ENCODE measurements at places on chromosomes 11 and 22. TPM values are rescaled to one million over a fixed set of nuclear protein-coding genes. Genes with fewer than 3 reads are reported as not detected.

DNA sequence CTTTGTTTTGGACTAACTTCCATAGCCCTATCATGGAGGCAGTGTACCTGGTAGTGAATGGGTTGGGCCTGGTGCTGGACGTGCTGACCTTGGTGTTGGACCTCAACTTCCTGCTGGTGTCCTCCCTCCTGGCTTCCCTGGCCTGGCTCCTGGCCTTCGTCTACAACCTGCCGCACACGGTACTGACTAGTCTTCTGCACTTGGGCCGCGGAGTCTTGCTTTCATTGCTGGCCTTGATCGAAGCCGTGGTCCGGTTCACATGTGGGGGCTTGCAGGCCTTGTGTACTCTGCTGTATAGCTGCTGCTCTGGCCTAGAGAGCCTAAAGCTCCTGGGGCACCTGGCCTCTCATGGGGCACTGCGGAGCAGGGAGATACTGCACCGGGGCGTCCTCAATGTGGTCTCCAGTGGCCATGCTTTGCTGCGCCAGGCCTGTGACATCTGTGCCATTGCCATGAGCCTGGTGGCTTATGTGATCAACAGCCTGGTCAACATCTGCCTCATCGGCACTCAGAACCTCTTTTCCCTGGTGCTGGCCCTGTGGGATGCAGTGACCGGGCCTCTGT lies 846 bp downstream of the RNF26 start:
- no peak for DNase-seq
- H3K36me3 ChIP-seq: no peaks in the 10 kb centered on the region
- H3K4me1 ChIP-seq: peaks cover 56% of the 10 kb centered on the region
- peak overlapping the region; percentile 98 for H3K4me3 ChIP-seq
- H3K27ac ChIP-seq: peak overlapping the region; percentile 97

DNA sequence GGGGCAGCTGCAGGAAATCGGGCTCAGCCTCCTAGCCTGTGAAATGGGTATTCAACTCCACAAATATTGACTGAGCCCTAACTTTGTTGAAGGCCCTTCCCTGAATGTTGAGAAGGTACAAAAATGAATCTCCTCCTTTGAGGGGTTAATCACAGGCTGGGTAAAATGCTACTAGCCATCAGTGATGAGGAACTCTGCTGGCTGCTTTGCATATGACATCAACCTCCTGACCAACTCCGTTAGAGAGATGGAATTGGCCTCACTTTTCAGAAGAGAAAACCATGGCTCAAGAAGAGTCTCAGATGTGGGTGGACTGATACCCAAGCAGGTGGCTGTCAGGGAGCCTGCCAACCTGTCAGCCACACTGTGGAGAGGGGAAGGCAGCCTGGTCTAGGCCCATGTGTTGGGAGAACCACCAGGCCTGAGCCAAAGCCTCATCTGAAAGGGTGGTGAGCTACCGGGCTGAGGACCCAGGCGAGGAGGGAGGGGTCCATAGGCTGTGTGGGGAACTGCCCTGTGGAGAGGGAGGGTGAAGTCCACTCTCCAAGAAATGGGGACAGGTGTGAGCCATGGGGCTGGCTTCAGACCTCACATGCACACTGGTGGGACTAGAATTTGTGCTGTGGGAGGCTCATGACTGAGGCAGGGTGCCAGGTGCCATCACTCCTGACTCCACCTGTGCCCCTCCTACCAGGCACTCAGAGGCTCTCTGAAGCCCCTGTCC lies 11.8 kb downstream of the CDCA5 start:
- no peak for DNase-seq
- no peaks in the 10 kb centered on the region for H3K36me3 ChIP-seq
- H3K4me1 ChIP-seq: peaks cover 1% of the 10 kb centered on the region

DNA sequence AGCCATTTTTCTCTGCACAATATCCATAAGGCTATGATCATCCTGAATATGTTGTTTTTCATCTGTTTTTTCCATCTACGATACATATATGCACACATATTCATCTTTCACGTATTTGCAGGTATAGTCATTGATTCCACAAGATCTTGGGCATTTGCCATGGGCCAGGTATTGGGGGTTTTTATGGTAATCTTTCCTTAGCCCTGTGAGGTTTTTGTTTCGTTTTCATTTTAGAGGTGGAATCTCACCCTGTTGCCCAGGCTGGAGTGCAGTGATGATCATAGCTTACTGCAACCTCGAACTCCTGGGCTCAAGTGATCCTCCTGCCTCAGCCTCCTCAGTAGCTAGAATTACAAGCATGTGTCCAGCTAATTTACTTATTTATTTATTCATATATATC lies 20.0 kb downstream of the CD6 start:
- H3K4me3 ChIP-seq: no peak overlapping the region
- no peak overlapping the region for H3K27ac ChIP-seq
- H3K36me3 ChIP-seq: peaks cover 3% of the 10 kb centered on the region
- no peaks in the 10 kb centered on the region for H3K27me3 ChIP-seq

DNA sequence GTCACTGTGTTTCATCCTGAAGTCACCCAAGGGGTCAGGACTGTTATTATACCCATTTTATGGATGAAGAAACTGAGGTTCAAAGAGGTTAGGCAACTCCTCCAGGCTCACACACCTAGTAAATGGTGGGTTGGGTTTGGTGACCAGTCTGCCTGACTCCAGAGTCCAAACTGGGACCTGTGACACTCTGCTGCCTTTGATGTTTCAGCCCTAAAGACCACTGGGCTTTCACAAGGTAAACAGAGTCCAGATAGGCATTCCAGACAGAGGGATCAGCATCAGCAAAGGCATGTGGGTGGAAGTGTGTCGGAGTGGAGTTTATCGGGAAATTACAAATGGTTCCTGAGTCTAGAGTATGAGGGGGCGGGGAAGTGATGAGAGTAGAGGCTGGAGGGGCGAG lies 38.5 kb downstream of the MICAL2 start:
- no peak overlapping the region for H3K27ac ChIP-seq
- DNase-seq: no peak
- H3K4me1 ChIP-seq: no peaks in the 10 kb centered on the region
- no peak overlapping the region for H3K4me3 ChIP-seq

The TEX12 gene
- not detected for polyA plus RNA-seq

- H3K4me1 ChIP-seq: no peaks in the 10 kb centered on the region
- H3K27me3 ChIP-seq: peaks cover 14% of the 10 kb centered on the region
- no peak overlapping the region for H3K4me3 ChIP-seq
These were observed 32.2 kb upstream of the AMOTL1 start for GRCh38 chr11:94735907-94736306.

Measured in naive B cell (primary cell).